NCI-H2081 (cell line): ENCODE measurements at places on chromosomes 6 and 20.
A peak's percentile ranks its signal among the peaks of the same experiment; 100 is the strongest.

GRCh38 chr6:132964101-132964867, 149.9 kb downstream of the RPS12 start:
- peak; percentile 82 for DNase-seq

- no peak for DNase-seq
Measured at GRCh38 chr20:20525756-20526155, 157.9 kb downstream of the INSM1 start.

- DNase-seq = no peak
Measured at GRCh38 chr6:135202836-135203235, 21.7 kb downstream of the MYB start.

DNA sequence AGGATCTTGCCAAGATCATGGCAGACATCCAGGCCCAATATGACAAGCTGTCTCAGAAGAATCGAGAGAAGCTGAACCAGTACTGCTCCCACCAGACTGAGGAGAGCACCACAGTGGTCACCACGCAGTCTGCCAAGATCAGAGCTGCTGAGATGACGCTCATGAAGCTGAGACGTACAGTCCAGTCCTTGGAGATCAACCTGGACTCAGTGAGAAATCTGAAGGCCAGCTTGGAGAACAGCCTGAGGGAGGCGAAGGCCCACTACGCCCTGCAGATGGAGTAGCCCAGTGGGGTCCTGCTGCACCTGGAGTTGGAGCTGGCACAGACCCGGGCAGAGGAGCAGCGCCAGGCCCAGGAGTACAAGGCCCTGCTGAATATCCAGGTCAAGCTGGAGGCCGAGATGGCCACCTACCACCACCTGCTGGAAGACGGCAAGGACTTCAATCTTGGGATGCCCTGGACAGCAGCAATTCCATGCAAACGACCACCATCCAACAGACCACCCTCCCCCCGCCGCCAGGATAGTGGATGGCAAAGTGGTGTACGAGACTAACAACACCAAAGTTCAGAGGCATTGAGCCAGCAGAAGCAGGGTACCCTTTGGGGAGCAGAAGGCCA, 44.7 kb upstream of the GRM4 start:
- no peak for DNase-seq

- DNase-seq = no peak
Measured at GRCh38 chr6:43547222-43547621, 28.6 kb downstream of the XPO5 start.

- no peak for DNase-seq
Measured at GRCh38 chr20:5211803-5212714, 85.3 kb downstream of the CDS2 start.

DNA sequence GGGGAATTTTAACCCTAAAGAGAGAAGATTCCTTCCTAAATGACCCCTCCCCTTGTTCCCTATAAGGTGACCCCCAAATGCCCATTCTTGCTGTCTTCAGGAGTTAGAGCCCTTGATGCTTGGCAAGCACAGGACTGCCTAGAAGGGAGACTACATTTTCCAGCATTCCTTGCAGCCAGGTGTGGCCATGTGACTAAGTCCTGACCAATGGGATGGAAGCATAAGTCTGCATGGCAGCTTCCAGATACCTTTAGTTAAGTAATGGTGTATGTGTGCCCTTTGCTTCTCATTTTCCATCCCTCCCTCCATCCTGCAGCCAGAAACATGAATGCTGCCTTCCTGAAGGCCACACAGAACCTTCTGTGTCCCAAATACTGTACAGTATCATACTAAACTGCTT, 5.5 kb downstream of the BFSP1 start:
- no peak for DNase-seq

DNA sequence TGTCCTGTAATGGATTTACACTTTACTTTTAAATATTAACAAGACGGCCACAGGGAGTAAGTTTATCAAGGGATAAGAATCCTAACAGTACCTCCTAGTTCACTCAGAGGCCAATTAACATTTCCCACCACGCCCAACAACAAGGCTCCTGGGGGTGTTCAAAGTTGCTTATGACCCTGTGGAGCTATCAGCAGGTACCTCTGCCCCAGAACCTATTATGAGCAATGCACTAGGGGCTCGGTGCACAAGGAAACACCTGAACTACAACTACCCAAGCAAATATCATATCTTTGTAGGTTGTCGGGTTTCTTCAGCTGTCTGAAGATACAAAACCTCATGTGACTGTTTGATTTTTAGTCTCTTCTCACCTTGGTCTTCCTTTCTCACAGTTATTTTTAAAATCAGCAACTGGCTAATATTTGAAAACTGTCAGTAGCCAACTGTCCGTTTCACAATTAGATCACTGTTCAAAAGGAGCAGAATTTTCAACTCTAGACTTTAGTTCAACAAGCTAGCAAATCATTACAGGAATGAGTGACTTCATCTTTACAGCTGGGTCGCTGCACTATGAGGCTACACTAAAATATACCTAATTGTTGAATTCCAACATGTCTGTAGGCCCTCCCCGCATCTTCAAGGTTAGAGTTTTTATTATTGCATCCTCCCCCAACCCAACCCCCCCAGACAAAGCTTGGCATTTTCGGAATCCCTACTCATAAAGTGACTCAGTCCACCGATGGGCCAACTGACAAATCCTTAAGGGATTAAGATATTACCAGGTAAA, 38.1 kb downstream of the B4GALT5 start:
- DNase-seq = no peak

GRCh38 chr20:11907621-11908020, 10.1 kb upstream of the BTBD3 start:
- DNase-seq = no peak

DNA sequence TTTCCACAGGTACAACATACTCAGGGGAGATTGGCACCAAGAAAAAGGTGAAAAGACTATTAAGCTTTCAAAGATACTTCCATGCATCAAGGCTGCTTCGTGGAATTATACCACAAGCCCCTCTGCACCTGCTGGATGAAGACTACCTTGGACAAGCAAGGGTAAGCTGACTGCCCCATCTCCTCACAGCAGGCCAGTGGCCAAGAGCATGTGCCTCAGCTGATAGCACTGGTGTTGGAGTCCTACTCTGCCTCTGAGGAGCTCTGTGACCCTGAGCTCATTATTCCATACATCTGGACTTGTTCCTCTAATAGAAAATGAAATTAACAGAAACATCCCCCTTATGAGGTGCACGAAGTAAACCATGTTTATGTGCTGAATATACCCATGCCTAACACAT, 102.8 kb downstream of the MTFR2 start:
- DNase-seq = no peak

DNA sequence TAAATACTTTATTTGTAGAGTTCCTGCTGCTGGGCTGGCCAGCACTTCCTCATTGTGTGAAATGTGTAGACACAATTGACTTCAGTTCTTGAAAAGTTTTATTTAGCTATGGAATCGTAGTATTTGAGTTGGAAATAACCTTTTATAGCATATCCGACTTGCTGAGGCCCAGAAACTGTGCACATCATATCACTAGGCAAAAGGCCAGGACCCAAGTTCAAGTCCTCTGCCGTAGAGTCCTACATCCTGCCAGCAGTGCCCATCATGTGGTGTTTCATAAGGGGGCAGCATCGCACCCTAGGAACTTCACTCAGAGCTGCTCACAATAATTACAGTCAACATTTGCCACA, 207.7 kb upstream of the SNX9 start:
- DNase-seq = no peak

- no peak for DNase-seq
Measured at GRCh38 chr6:7401075-7401474, 11.5 kb downstream of the RIOK1 start.
